ENCODE measurements at places on chromosomes 11 and 22.

DNA sequence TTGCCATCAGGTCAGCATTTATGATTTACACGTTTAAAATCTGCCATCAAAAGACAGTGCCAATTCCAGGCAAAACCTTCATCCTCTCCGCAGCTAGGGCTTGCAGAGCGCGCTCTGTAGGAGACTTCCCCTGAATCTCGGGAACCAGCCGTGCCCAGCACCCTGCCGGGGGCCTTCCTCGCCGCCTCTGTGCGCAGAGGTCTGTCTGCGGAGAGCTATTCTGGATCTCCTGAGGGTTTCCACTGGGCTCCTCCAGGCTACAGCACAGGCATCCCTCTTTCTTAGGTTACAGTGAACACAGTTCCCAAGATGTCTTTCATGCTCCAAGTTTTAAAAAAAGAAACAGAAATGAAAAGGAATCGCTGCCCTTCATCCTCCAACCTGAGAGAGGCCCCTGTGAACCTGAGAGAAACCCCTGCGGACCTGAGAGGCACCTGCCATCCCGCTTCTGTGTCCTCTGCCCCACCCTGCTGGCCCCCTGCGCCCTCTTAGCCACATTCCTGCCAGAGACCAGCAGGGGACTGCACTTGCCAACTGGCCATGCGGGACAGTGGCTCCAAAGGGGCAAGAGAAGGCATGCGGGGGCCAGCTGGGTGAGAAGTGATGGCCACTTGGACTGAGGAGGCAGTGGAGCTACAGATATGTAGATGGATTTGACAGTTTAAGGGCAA is 16.1 kb downstream of the TP53AIP1 start:
- no peak for DNase-seq

DNA sequence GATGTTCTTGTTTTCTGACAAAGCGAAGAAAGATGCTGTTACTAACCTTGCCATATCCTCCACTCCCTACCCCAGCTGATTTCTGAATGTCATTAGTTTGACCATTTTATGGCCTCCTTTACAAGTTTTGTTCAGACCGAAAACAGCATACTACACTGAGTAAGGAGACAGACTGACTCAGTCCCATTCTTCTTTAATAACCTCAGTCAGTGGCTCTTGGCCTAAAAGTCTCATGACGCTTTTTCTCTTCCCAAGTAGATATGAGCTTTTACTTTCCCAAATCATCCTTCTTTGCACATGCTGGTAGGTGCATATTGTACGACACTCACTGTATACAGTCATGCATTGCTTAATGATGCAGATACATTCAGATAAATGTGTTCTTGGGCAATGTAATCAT is 8.0 kb upstream of the FIBIN start:
- peak; percentile 89 for DNase-seq

GRCh38 chr11:119774172-119774763 is 45.3 kb upstream of the NECTIN1 start:
- peak; percentile 54 for DNase-seq

DNA sequence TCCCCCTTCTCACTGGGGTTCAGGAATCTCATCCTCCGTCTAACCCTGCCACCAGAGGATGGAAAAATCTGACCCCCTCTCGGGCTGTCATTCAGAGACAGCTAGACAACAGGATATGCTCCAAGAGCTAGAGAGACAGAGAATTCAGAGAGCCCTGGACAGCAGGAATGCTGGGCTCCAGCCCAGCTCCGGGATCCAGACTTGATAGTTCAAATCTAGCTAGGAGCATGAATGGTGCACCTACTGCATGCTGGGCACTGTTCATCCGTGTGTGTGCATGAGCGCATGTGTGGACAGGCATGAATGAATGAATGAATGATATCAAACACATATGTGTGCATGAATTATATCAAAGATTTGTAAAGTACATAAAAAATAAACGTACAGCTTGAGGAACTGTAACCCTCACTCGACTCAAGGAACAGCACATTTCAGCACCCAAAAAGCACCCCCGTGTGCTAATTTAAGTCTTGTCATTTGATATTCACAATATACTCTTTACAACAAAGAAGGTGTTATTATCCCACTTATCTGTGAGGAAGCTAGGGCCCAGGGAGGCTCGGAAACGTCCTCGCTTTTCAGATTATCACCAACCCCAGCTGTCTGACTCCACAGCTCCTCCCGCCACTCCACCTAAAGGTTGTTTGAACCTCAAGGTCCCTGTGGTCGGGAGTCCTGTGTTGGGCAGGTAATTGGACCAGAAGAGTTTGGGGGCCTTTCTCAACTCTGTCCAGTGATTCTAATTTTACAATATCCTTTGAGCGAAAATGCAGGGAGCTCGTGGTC is 640 bp upstream of the VSIG10L2 start:
- no peak for DNase-seq

DNA sequence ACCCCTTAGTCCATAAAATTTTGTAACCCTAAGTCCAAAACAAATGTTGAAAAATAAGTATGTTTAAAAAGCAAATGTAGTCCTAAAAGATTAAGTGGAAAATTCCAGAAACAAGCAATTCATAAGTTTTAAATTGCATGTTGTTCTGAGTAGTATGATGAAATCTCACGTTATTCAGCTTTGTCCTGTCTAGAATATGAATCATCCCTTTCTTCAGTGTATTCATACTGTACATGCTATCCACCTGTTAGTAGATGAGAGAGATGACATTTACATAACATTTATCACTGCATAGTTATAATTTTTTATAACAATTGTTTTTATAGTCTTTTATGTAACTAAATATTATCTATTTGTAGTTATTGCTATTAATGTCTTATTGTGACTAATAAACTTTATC is 622.3 kb upstream of the CHORDC1 start:
- no peak for DNase-seq

- peak; percentile 65 for DNase-seq
These were observed 41.8 kb downstream of the TST start for GRCh38 chr22:36977401-36977861.

DNA sequence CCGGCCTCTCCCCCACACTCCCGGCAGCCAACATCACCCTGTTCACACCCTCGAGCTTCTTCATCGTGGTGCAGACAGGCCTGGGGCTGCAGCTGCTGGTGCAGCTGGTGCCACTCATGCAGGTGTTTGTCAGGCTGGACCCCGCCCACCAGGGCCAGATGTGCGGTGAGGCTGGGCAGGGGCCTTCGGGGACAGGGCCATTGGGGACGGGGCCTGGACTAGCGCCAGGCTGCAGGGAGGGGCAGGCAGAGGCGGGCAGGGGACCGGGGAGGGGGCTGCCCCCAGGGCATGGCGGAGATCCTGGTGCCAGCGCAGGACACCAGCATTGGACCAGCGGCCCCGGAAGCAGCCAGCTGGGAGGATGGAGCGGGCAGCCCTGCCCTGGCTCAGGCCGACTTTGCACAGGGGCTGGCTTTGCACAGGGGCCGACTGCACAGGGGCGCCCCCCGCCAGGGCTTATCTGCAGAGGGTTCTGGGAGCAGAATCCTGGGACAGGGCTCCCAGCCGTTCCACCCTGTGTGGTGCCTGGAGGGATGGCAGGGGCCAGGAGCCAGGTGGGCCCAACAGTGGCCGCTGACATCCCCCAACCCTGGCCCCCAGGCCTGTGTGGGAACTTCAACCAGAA is 8.6 kb downstream of the MUC5B start:
- DNase-seq = no peak

DNA sequence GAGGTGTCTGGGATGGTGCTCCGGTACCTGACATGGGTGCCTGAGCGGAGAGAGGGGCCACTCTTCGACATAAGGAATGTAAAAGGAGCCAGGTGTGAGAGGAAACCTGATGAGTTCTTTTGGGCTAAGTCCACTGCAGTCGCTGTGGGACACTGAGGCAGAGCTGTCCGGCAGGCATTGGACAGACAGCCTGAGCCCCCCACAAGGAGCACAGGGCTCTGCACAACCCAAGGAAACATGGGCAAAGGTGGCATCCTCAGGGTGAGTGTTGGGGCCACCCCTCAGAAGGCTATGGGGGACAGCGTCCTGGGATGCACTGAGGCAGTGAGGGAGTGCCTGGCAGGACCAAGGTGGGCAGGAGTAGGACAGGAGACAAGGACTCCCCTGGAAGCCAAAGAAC is 57.7 kb upstream of the EMID1 start:
- DNase-seq = no peak

- no peak for DNase-seq
These were observed 11.3 kb downstream of the ANKK1 start for GRCh38 chr11:113398669-113399430.

GRCh38 chr11:37519781-37520180 is 921.7 kb upstream of the RAG2 start:
- DNase-seq = no peak

DNA sequence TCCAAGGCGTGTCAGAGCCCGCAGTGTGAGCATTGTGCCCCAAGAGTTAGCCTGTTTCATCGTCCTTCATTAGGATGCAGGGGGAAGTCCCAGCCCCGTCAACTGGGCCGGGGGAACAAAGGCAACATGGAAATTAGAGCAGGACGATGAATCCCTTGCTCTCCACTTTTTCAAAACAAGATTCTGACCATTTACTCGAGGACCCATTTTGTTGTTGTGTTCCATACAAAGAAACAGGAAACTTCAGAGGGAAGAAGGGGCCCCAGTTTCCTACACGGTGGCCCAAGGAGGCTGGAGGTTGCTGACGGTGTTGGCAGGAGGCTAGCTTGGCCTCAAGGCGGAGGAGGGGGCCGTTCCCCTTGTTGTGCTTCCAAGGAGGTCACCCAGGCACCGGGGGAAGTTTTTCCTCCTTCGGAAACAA is 44.0 kb upstream of the SLC1A2 start:
- DNase-seq = no peak

GRCh38 chr22:30027169-30027568 is 53.1 kb upstream of the HORMAD2 start:
- DNase-seq = no peak

GRCh38 chr11:105612771-105613170 is 2.9 kb downstream of the GRIA4 start:
- no peak for DNase-seq

GRCh38 chr11:2587132-2587930 is 112.5 kb downstream of the KCNQ1OT1 start:
- no peak for DNase-seq

GRCh38 chr11:83249972-83250593 is 36.1 kb downstream of the CCDC90B start:
- DNase-seq = peak; percentile 69

- peak; percentile 26 for DNase-seq
These were observed 16.6 kb upstream of the BCR start for GRCh38 chr22:23163665-23164064.

- DNase-seq = peak; percentile 34
These were observed 27.6 kb upstream of the EXPH5 start for GRCh38 chr11:108620958-108621772.

DNA sequence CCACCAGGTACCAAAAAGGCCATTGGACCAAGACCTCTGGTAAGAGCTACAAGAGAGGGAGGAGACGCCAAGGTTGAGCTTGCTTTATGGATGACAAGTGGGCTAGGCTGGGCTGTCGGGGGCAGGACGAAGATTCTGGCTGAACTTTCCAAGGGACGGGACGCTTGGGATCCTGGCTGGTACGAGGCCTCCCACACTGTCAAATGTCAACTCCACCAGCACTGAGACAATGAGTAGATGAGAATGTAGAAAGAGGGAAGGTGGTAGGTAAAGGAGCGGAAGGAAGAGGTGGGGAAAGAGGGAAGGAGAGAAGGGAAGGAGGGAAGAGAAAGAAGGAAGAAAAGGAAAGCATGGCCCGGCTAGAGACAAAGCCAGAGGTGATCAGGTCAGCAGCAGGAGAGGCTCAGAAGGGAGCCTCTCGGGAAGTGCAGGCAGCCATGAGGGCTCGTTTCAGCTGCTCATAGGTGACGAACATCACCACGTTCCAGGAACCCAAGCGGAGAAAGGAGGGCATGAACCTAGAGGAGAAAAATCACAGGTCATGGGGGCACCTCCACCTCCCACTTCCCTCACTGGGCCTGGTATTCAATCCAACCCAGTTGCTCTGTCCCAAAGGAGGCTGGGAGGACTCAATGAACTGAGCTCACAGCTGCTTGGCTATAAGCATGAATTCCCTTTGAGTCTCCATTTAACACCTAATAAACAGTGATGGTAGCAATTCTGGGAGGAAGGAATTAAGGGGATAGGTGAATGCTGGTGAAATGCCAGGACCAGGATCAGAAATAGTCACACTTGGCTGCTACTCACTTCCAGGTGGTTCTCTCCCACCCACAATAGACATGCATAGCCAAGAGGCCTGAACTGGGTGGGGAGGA is 7.8 kb downstream of the UCP2 start:
- DNase-seq = no peak

DNA sequence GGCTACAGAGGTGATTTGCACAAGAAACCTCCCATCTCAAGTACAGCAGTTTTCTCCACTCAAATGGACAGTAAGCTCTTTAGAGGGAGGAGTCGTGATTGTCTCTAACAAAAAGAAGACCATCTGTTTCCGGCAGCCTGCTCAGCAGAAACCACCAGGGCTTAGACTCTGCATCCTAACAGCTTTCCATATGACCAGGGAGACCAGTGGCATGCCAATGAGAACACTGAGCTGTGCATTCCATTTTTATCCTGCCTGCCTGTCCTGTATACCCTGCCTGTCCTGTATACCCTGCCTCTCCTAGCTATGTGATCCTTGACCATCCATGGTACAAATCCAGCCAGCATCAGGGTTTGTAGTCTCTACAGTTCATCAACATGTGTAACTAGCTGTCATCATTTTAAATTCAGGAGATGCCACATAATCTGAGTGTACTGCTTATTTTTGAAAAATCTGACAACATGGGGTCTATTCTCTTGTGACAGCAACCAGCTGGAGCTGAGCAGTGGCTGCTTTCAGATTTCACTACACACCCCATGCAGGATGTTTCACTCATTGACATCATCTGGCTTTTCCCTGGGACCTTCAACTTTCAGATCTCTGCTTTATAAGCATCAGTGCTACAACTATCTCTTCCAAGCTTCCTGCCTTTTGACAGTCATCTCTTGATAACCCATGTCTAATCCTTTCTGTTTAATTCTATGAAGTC is 50.5 kb upstream of the POU2AF2 start:
- no peak for DNase-seq
